GM12878 (cell line): ENCODE measurements at places on chromosomes 6 and 20. TPM values are rescaled to one million over a fixed set of nuclear protein-coding genes. Genes with fewer than 3 reads are reported as not detected.

SLC17A4 gene
- 0.05 TPM in 1 of 2 replicates, not detected in the other for total RNA-seq

MUC22 gene
- 0.03 TPM in 1 of 2 replicates, not detected in the other for total RNA-seq

NKX2-4 gene
- not detected in 2 replicates for total RNA-seq

PPP1R14C gene
- 0.08 TPM in 1 of 2 replicates, not detected in the other for total RNA-seq

SNAP91 gene
- total RNA-seq, result 0.33 and 0.35 TPM in 2 replicates

PABPC1L gene
- 29.0 and 35.0 TPM in 2 replicates for total RNA-seq

MICA gene
- total RNA-seq, result 7.1 and 7.6 TPM in 2 replicates

PLEKHG1 gene
- total RNA-seq, result 7.3 and 8.3 TPM in 2 replicates

TSBP1 gene
- total RNA-seq, result not detected in 2 replicates

CST5 gene
- not detected in 2 replicates for total RNA-seq

NKAIN4 gene
- not detected in 2 replicates for total RNA-seq

GPX5 gene
- not detected in 2 replicates for total RNA-seq

SALL4 gene
- 0.08 and 0.23 TPM in 2 replicates for total RNA-seq

GABBR1 gene
- 5.2 and 5.3 TPM in 2 replicates for total RNA-seq

TSHZ2 gene
- total RNA-seq, result 0.27 and 0.36 TPM in 2 replicates

GABRR1 gene
- total RNA-seq, result not detected in 2 replicates

UBD gene
- total RNA-seq, result 23.4 and 24.6 TPM in 2 replicates

PRELID3B gene
- 86.1 and 96.0 TPM in 2 replicates for total RNA-seq

FAM184A gene
- total RNA-seq, result 0.19 TPM in 1 of 2 replicates, not detected in the other

SAMD5 gene
- 0.23 TPM in 1 of 2 replicates, not detected in the other for total RNA-seq

HTR1E gene
- total RNA-seq, result not detected in 2 replicates

NKAIN2 gene
- total RNA-seq, result not detected in 2 replicates

SLC35D3 gene
- total RNA-seq, result not detected in 2 replicates

PLN gene
- not detected in 2 replicates for total RNA-seq

ULBP3 gene
- total RNA-seq, result not detected in 2 replicates

DPPA5 gene
- total RNA-seq, result not detected in 2 replicates

RAB32 gene
- total RNA-seq, result not detected in 2 replicates

MDFI gene
- not detected in 2 replicates for total RNA-seq

ZSWIM3 gene
- total RNA-seq, result 4.1 and 4.5 TPM in 2 replicates

MARCKS gene
- total RNA-seq, result 164 and 172 TPM in 2 replicates

MEI4 gene
- not detected in 2 replicates for total RNA-seq

HLA-DRA gene
- 2,040 and 2,127 TPM in 2 replicates for total RNA-seq

TFAP2A gene
- total RNA-seq, result 0.21 and 0.46 TPM in 2 replicates

EFCAB8 gene
- total RNA-seq, result 0.05 and 0.18 TPM in 2 replicates

ZBTB22 gene
- total RNA-seq, result 9.7 and 12.0 TPM in 2 replicates

CRIP3 gene
- total RNA-seq, result 1.6 and 2.2 TPM in 2 replicates

RBM38 gene
- 102 and 104 TPM in 2 replicates for total RNA-seq

SMOC2 gene
- total RNA-seq, result 0.10 and 0.11 TPM in 2 replicates

ALDH8A1 gene
- 0.66 and 0.97 TPM in 2 replicates for total RNA-seq

SLC35B3 gene
- 12.1 and 12.4 TPM in 2 replicates for total RNA-seq

OLIG3 gene
- not detected in 2 replicates for total RNA-seq
